Activated T-helper 1 cell treated with Interleukin-2 at 50 U/mL for 16 hours (primary cell): ENCODE measurements at places on chromosomes 4 and X.

- DNase-seq = no peak
Observed at GRCh38 chrX:148422526-148422925, 77.9 kb upstream of the AFF2 start.

DNA sequence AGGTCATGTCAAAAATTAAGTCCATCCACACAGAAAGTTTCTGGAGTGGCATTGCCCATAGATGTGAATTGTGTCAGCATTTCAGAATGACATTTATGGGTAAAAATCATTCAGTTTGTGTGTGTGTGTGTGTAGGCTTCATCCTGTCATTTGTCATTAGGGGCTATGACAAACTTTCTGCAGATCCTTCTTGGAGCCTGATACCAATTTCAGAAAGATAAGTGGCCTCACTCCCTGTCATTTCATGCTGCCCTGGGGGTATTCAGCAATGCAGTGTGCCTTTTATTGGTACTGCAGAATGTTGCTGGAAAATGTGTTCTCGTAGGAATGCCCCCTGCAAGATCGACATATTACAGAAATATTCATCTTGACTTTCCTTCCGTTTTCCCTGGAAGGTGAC is 659.7 kb downstream of the NLGN4X start:
- no peak for DNase-seq

DNA sequence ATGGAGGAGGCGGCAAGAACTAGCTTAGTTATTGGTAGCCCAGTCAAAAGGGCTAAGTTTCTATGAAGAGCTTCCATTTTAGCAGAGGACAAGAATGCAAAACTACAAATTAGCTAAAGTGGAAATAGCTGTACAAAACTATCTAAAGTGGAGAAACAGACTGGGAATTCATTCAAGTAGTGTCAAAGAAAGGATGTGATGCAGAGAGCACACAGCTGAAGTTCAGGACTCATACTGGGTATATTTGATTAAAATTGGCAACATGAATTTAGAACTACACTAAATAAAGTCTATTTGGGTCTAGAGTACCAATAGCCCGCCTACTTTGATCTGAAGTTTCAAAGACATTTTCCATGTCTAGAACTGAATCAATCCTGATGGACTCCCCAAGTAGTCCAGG is 33.1 kb upstream of the GNRHR start:
- DNase-seq = no peak

GRCh38 chr4:100519205-100519604 is 1.4 kb upstream of the EMCN start:
- DNase-seq = no peak

GRCh38 chrX:53309837-53310236 is 28.5 kb upstream of the IQSEC2 start:
- DNase-seq = no peak

GRCh38 chr4:87523307-87523706 is 5.9 kb downstream of the SPARCL1 start:
- DNase-seq = no peak

DNA sequence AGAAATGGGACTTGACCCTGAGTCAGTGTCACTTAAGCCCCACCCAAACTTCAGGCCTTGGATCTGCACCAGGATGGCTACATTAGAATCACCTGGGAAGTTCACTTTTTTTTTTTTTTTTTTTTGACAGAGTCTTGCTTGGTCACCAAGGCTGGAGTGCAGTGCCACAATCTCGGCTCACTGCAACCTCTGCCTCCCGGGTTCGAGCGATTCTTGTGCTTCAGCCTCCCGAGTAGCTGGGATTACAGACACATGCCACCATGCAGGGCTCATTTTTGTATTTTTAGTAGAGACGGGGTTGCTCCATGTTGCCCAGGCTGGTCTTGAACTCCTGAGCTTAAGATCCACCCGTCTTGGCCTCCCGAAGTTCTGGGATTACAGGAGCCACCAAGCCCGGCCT is 3.0 kb downstream of the NCBP2L start:
- no peak for DNase-seq

DNA sequence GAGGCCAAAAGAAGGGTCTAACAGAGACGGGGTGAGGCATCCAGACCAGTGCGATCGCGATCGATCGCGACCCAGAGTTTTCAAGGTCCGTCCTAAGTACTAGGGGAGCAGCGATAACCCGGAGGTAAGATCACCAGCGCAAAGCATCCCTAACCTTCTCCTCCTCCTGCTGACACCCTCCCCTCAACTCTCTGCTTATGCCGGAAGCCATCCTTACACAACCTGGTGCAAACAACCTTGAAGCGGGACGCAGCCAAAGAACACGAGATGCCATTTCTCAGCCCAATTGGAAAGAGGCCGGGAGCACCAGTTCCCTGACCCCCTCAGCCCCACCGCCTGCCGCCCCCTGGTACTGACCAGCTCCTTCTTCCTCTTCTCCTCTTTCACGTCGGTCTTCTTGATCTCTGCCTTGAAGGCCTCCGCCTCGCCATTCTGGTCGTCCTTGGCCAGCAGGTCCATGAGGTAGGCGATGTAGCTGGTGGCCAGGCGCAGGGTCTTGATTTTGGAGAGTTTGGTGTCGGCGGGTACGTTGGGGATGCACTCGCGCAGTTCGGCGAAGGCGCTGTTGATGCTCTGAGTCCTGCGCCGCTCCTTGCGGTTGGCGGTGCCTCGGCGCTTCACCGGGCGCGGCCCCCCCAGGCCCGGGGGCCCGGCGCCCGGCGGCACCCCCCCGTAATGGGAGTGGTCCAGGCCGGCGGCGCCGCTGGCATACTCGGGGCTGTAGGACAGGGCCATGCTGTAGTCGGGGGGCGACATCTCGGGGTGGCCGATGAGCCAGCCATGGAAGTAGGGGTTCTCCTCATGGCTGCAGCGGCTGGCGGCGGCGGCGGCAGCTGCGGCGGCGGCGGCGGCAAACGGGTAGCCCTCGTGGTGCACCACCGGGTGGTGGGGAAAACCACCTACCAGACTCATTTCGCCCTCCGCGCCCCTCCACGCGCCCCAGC is 1.4 kb downstream of the HAND2 start:
- no peak for DNase-seq

DNA sequence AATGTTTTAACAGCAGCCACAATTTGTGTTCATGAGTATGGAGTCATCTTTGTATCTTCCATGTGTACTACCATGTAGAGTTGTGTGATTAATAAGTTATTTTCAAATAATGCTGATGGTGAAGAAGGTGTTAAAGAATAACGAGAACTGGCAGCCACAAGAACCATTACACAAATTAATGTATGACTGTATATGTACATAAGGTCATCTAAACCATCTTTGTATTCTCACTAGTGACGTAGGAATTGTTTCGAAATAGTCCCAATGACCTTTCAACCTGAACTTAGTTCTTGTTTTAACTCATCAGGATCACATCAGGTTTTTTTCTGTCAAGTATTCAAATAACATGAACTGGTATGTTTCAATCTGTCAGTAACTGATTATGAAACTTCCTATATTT is 48.3 kb upstream of the NOCT start:
- DNase-seq = no peak

GRCh38 chr4:118032691-118033090 is 1.6 kb upstream of the NDST3 start:
- no peak for DNase-seq

- no peak for DNase-seq
Observed at GRCh38 chrX:139112432-139112831, 400.9 kb upstream of the FGF13 start.
